ENCODE measurements at places on chromosomes 6 and 20.

DNA sequence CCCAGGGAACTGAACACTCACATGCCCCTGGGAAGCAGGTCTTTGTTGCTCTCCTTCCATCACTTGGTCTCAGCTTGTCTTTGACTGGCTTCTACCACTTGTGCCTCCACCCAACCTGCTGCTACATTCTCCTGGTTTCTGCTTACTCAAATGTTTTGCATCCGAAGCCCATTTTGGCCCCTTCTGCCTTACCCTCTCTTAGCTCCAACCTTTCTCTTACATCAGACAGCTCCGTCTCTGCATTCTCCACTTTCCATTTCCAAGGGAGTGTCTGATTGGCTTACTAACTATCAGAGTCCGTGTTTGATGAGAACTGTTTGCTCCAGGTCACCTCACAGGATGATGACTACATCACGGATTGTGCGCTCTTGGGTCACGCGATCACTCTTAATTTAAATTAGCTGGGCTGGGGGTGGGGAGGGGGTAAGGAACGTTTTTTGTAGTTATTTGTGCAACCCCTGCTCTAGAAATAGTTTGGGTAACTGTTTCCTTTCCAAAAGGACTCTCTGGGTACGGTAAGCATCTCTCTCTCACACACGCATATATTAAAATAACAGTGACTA is 844 bp upstream of the ABRACL start:
- no peak for DNase-seq

DNA sequence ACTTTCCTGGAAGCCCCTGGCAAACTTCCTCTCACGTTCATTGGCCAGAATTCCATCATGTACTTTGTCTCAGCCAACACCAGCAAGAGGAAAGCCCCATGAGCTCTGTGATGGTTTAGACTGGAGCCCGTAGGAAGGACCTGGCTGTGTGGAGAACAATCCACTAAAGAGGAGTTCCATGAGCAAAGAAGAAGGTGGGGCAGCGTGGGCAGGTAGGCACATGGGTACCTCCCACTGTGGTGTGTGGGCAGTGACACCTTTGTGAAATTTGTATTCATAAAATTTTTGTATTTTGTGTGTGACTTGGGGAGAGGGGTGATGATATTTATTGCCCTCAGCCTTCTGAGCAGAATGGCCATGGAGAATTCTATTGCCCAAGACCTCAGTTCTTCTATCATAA is 89.5 kb upstream of the SCP2D1 start:
- no peak for DNase-seq

DNA sequence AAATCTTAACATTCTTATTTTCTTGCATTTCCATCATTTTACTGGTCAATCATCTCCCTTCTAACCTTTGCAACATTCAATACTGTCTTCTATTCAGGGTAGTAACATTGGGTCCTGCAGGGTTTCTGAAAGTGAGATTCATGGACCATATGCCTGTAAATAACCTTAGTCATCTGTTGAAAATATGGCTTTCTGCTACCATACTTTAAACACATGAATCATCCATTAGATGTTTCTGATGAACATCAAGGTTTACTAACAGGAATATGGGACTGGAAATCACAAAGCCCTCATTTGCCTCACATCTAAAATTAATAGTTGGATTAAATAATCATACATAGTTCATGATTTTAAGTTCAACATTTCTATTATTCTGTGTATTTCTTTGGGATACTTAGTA is 475.9 kb upstream of the MARCKS start:
- DNase-seq: no peak

GRCh38 chr6:35500782-35501181 is 3.9 kb upstream of the TEAD3 start:
- no peak for DNase-seq

GRCh38 chr20:44388466-44389023 is 33.0 kb downstream of the HNF4A start:
- peak; percentile 85 for DNase-seq

DNA sequence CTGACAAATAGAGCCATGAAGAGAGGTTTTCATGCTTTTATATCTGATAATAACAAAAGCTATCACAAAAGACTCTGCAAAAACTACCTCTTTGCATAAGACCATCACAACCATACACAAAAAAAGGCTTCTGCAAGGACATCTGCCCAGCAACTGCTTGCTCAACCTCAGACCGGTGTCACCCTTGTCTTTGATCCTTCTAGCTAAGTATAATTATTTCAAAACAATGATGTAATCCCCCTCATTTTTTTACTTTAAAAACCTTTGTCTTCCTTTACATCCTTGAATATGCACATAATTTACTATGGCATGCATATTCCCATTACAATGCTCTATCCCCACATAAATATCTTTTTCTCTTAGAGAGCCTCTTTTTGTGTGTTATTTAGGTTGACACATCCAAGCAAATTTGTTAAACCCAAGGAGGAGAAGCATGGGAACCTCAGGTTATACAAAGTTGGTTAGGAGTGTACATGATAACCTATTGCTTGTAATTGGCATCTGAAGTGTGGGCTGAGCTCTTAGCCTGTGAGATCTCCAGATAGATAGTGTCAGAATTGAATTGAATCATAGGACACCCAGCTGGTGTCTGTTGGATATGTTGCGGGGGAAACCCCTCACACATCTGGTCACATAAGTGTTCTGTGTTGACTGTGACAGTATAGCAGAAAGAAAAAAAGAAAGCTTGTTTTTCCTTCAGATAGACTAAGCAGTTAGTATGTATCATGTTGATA is 20.7 kb upstream of the CGA start:
- DNase-seq: no peak

DNA sequence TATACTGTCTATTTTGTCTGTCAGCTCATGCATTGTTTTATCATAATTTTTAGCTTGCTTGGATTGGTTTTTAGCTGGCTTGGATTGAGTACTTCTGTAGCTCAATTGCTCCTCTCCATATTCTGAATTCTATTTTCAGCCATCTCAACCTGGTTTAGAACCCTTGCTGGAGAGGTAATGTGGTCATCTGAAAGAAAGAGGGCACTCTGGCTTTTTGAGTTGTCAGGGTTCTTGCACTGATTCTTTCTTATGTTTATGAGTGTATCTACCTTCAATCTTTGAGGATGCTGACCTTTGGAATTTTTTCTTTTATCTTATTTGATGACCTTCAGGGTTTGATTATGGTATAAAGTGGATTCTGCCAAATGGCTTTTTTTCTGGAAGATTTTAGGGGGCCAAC is 632.7 kb upstream of the ID4 start:
- DNase-seq: no peak
